ENCODE measurements at places on chromosomes 11 and 22. TPM values are rescaled to one million over a fixed set of nuclear protein-coding genes. Genes with fewer than 3 reads are reported as not detected.

KCNK7 gene
- total RNA-seq, result 0.50 TPM

SMC1B gene
- total RNA-seq, result not detected

C22orf23 gene
- total RNA-seq, result 0.50 TPM

DLG2 gene
- total RNA-seq, result 4.4 TPM

PRODH gene
- 0.17 TPM for total RNA-seq

DEPDC7 gene
- 4.3 TPM for total RNA-seq

TRIM51 gene
- total RNA-seq, result not detected

OR6A2 gene
- 0.73 TPM for total RNA-seq

IL18 gene
- 0.87 TPM for total RNA-seq

OR5P2 gene
- not detected for total RNA-seq

TYR gene
- not detected for total RNA-seq

Data from smooth muscle cell of trachea (primary cell).